ENCODE measurements at places on chromosomes 6 and 20.

DNA sequence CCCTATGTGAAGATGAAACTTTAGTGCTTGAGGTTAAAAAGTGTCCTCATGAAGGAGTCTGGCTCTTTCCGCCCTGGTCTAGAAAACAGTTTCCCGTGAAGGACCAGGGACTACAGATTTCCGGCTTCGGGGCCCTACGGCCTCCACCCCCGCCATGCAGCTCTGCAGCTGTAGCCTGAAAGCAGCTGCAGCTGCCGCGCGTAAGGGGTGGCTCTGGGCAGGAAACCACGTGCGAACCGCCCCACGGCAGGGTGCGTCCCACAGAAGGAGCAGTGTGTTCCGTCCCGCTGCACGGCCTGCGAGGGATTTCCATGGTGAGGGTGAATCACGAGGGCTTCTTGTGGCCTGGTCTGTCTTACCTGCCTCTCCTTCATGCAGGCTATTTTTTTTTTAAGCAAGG is 117.0 kb downstream of the ERMARD start:
- DNase-seq = peak; percentile 54

GRCh38 chr20:15708984-15709598 is 864.2 kb downstream of the KIF16B start:
- peak; percentile 56 for DNase-seq

GRCh38 chr20:20872428-20872827 is 160.0 kb upstream of the RALGAPA2 start:
- no peak for DNase-seq

DNA sequence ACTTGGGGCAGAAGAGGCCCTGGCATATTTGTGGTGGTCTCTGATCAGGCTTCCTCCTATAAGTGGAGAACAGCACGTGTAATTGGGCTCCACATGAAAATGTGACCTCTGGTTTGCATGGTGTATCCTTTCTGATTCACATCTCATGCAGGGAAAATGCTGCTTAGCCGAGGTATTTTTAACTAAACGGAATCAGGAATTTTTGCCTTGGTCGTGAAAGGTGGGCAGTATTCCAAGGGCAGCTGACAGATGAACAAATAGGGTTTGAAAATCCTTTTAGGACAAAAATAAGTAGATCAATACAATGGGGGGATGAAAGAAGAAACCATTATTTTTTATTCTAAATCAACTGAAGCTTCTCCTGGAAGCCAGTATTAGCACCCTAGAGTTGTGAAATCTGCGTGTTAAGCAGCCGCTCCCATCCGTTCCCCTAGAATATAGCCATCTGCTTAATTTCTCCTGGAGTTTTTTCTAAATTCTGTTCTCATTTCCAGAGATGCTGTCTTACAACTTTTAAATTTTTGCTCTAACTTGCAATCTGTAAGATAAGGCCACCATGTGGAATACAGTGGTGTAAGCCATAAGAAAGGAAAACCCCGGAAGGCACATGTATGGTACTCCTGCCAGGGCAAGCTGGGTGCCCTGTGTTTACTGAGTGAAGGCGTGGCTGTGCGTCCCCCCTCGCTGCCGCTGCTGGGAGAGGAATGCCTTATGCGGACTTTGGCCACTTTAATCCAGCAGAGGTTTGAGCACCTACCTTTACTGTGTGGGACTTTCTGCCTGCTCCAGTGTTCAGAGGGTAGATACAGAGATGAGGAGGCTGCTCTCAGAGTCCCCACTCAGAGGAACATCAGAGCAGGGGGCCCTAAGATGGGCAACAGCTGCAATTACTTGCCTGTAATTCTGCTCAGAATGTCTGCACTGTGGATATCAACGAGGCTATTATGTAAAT is 52.4 kb downstream of the SYNJ2 start:
- DNase-seq = no peak

- peak; percentile 48 for DNase-seq
Observed at GRCh38 chr6:34288581-34288980, 39.8 kb upstream of the SMIM29 start.

Measured in activated CD4-positive, alpha-beta T cell treated with anti-CD3 and anti-CD28 coated beads, Interleukin-2, Interleukin-6, amounts not matched to agents 100 ng/mL and 50 ng/mL, durations not matched to agents 16 hours and 8 hours (primary cell).